ENCODE measurements at places on chromosomes 11 and 22.

DNA sequence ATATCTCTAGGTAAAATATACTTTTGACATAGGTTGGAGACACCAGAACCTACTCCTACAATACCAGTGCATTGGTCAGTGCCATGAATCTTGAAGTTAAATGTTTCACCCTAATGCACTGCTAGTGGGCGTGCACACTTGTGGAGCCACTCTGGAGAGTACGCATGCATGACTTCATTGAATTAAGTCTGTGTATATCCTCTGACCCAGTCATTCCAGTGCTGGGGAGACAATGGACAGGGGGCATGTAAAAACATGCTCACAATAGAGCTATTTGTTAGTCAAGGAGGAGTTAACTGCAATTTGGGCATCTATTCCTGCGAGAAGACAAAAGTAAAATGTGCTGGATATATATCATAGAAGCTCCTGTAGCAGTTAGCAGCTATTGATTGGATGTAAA, 335.4 kb upstream of the NCAM1 start:
- no peak for DNase-seq

DNA sequence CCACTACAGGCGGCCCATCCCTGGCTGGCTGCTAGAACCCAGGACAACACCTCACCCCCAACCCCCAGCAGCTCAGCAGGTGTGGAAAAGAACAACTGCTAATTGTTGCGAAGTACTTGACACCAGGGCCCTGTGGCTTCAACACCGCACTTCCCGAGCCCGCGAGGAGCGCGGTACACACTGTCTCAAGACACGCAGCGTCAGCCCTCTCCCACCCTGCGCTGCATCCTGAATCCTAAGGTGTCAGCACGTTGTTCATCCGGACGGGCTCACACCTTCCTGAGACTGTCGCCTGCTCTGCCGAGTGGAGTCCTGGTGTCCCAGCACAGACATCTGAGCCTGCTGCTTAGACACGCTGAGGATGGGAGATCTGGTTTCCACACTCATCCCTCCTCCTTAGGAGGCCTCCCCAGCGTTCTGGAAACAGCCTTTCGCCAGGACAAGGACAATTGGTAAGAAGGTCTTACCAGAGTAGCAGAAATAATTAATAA, 1336.2 kb downstream of the BRD1 start:
- DNase-seq, result no peak

DNA sequence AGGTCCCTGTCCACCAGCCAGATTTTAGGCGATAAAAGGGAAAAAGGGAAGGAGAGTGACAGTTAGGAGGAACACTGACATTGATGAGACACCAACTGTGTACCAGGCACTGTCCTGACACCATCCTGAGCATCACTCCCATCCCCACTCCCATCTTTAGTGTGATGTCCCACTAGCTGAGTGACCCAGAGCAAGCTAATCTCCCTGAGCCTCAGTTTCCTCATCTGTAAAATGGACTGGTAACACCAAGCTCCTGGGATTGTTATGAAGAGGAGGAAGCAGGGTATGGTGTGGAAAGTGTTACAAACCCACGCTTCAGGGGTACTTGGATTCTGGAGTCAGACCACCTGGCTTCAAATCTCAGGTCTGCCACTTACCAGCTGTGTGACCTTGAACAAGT, 8.5 kb upstream of the P2RY6 start:
- no peak for DNase-seq

DNA sequence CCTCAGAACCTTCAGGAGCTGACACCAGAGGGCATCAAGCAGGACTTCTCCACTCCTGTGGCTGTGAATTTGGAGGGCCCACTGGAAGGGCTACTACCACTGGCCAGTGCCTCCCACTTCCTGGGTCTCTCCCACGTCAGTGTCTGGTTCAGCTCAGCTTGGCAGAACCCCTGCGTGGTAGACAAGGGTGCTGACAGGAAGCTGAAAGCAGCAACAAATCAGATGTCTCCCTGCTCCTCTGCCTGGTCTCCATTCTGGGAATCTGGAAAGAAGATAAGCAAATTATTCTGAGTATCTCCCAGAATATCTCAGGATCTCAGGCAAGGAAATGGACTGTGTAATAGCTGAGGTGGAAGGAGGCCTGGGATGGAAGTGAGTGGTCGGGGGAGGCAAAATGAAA, 61.5 kb downstream of the TMPRSS5 start:
- DNase-seq, result no peak

GRCh38 chr22:45672564-45673481, 1.2 kb downstream of the ATXN10 start:
- no peak for DNase-seq

DNA sequence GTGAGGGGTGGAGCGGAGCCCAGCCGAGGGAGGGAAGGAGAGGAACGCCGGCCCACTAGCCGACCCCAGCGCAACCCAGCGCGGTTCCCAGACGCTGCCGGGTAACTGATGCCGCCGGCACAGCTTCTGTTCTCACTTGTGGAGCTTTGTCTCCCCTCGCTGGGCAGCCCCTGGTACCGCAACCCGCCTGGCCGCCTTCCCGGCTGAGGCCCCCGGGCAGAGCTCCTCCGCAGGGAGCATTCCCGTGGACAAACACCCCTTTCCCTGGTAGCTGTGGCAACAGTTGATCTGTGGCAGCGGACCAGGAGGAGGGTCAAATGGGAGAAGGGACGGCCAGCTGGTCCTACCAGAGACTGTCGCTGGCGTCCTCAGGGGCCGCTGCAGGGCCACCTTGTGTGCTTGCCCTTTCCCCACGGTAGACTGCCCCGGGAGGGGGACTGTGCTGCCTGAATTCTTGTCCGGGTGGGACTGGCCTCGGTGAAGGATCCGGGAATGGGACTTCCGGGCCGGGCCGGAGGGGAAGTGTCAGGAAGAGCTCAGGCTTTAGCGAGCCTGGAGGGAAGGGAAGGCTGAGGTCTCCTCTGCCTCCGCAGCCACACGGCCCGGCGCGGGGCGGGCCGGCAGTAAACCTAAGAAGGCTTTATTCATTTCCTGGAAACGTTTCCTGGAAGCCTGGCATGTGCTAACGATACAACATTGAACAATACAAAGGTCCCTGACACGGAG, 468.0 kb downstream of the OPCML start:
- DNase-seq, result peak; percentile 92

All from D341Med (cell line).